ENCODE measurements at places on chromosomes 7 and 10.

- no peak for DNase-seq
Measured at GRCh38 chr7:131735101-131735500, 178.7 kb upstream of the PODXL start.

- peak; percentile 91 for DNase-seq
Measured at GRCh38 chr10:103273041-103273441, 3.9 kb upstream of the INA start.

- DNase-seq, result no peak
Measured at GRCh38 chr10:47225928-47226645, 73.9 kb upstream of the GDF10 start.

GRCh38 chr7:5850944-5851343 is 29.7 kb upstream of the OCM start:
- no peak for DNase-seq

DNA sequence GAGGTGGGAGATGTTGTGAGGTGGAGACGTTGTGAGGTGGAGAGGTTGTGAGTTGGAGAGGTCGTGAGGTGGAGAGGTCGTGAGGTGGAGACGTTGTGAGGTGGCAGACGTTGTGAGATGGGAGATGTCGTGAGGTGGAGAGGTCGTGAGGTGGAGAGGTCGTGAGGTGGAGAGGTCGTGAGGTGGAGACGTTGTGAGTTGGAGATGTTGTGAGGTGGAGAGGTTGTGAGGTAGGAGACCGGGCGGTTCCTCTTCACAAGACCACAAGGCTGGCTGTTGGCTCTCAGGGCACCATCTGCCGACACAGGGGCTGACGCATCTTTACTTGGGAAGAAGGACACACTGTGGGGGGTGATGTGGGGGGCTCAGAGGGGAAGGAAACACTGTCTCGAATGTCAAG is 34.7 kb upstream of the SHH start:
- DNase-seq, result no peak

DNA sequence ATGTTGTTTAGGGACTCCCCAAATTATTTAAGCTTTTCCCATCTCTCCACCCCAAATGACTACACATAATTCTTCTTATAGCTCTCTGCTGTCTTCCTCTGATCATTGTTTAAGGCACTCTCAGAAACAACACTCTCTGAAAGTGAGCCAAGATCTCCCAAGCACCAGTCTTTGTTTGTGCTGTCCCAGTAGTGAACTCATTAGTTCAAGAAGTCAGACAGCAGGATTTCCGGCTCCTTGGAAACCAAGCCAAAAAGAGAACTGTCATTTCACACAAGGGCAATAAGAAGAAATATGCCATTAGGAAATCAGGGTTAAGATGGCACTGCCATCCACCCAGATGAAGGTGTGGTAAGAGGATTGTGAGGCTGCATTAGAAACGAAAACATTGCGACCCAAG is 83.1 kb downstream of the FZD1 start:
- peak; percentile 67 for DNase-seq

DNA sequence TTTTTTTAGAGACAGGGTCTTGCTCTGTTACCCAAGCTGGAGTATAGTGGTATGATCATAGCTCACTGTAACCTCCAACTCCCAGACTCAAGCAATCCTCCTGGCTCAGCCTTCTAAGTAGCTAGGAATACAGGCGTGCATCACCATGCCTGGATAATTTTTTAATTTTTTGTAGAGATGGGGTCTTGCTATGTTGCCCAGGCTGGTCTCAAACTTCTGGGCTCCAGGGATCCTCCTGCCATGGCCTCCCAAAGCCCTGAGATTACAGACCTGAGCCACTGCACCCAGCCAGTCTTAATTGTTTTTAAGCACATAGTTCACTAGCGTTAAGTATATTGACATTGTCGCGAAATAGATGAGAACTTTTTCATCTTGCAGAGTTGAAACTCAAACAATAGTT is 2.0 kb downstream of the SUPV3L1 start:
- no peak for DNase-seq

Data from brain microvascular endothelial cell (primary cell).